Ureter (tissue), 1 donor: ENCODE measurements at places on chromosomes 7 and 10.

DNA sequence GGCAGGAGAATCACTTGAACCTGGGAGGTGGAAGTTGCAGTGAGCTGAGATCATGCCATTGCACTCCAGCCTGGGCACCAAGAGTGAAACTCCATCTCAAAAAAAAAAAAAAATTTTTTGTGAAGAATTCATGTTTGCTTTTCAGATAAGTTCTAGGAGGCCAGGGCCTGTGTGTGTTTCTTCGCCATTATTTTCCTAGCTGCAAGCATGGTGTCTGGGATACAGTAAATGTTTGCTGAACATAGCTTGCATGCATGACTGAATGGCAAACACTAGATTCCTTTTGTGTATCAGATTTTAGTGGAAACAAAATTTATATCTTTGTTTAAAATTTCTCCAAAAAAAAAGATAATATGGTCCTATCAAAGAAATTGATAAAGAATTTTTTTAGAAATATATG lies 9.7 kb upstream of the MACC1 start:
- no peak for DNase-seq

- DNase-seq: no peak
Measured at GRCh38 chr10:77943121-77943901, 16.8 kb upstream of the DLG5 start.

DNA sequence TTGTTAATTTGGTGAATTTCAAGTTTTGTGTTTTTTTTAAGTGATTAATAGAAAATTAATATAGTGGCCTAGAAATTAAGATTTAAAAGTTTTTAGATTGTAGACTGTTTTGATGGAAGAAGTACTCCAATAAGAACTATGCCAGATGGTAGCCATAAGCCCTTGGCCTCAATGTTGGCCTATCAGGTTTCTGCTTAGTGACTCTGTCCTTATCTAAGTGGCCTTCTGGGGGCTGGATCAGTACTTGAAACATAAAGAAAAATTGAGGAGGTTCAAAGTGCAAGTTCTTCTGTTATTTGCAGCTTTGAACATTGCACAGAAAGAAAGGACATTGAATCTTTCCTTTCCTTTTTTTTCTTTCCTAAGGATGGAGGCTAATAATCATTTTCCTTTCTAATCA lies 9.9 kb downstream of the CCDC126 start:
- no peak for DNase-seq

GRCh38 chr10:110336111-110336721 lies 31.5 kb upstream of the SMNDC1 start:
- no peak for DNase-seq

- DNase-seq: no peak
Measured at GRCh38 chr7:114273218-114273617, 141.4 kb upstream of the FOXP2 start.

DNA sequence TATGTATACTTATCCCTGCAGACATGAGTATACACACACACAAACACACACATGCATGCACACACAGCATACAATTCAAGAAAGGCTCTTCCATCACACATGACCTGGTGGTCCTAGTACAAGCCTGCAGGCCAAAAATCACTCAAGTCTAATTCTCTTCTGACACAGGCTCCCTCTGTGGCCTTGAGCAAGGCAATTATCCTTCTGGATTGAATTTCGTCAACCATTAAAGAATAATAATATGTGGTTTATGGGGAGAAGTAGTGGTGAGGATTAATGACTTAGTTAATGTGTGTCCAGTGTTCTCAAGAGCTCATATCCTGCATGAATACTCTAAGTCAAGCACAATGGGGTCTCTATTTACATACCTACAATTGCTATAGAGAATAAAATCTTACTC lies 161.8 kb upstream of the KIAA1217 start:
- no peak for DNase-seq

GRCh38 chr7:102080434-102081243 lies 206.0 kb upstream of the SH2B2 start:
- no peak for DNase-seq

- DNase-seq: no peak
Measured at GRCh38 chr10:119231654-119232053, 24.3 kb downstream of the GRK5 start.

GRCh38 chr7:24456526-24457218 lies 116.6 kb upstream of the PALS2 start:
- DNase-seq: no peak

- DNase-seq: no peak
Measured at GRCh38 chr10:17504547-17505245, 50.3 kb upstream of the ST8SIA6 start.

- no peak for DNase-seq
Measured at GRCh38 chr10:129808092-129808983, 155.7 kb downstream of the EBF3 start.

DNA sequence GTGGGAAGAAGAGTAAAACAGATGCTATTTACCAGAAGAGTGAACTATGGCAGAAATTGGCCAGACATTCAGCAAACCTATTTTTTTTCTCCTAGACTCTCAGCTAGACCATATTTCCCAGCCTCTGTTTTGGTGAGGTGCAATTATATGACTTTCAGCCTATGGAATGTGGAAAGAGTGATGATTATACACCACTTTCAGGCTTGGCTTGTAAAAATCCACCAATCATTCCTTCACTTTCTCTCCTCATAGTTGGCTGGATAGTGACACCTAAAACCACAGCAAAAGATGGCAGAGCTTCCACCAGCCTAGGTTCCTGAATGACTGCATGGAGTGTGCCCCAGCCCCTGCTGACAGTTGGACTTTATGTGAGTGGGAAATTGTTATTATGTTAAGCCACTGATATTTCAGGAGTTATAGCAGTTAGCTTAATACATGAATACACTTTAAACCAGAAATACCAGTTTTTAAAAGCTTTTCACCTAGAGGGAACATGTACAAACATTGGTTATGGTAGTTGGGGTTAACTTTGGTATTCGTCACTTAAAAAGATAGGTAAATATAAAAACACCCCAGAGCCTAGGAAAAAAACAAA lies 19.1 kb upstream of the TNKS2 start:
- no peak for DNase-seq

DNA sequence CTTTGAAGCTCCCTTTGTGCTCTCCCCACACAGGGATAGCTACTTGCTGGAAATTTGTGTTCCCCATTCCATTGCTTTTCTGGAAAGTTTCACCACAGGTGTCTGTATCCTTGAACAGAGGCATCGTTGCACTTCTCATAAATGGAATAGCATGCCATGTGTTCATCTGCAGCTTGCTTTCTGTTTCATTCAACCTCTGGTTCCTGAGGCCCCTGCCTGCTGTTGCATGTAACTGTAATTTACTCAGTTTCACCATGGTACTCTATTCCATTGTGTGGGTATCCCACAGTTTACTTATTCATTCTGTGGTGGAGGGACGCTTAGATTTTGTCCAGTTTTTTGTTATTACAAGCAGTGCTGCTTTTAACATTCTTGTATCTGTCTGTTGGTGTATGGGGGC lies 32.0 kb downstream of the EEPD1 start:
- DNase-seq: no peak

DNA sequence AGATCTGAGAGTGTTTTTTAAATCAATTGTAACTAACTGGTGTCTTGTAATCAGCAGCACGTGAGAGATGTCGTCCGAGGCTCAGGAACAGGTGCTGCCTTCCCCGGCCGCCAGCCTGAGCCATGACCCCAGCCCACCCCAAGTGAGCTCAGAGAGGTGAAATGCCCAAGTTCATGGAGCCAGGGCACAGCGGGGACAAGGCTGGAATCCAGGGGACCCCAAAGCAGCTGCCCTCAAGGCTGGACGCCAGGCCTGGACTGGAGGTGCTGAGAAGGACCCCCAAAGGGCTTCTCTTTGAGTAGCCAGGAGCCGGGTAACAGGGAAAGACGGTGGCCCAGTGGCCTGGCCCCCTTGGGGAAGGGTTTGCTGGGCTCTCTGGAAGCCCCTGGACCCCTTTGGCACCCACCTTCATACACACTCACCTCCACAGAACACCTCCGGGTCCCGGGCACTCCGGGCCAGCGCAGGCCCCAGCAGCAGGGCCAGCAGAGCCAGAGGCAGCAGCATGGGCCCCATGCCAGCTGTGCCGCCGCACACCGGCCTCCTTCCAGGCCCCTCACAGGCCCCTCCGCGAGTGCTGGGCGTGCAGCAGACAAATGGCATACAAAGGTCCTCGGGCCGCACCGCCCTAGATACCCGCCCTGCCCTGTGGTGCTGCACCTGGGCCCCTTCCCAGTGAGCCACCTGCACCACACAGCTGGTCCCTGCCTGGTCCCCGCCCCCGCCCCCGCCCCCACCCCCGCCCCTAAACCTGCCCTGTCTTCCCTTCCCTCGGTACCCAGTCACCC lies 24.0 kb upstream of the CNPY1 start:
- DNase-seq: no peak

- peak; percentile 71 for DNase-seq
Measured at GRCh38 chr7:28179120-28180030, 1.2 kb downstream of the JAZF1 start.
